Hippocampal formation (tissue), 2 donors: ENCODE measurements at places on chromosomes 1 and 21.

GRCh38 chr1:53643881-53644390 lies 95.0 kb downstream of the GLIS1 start:
- DNase-seq, result no peak

- DNase-seq, result no peak
Observed at GRCh38 chr1:201778279-201779065, 50.5 kb upstream of the IPO9 start.

DNA sequence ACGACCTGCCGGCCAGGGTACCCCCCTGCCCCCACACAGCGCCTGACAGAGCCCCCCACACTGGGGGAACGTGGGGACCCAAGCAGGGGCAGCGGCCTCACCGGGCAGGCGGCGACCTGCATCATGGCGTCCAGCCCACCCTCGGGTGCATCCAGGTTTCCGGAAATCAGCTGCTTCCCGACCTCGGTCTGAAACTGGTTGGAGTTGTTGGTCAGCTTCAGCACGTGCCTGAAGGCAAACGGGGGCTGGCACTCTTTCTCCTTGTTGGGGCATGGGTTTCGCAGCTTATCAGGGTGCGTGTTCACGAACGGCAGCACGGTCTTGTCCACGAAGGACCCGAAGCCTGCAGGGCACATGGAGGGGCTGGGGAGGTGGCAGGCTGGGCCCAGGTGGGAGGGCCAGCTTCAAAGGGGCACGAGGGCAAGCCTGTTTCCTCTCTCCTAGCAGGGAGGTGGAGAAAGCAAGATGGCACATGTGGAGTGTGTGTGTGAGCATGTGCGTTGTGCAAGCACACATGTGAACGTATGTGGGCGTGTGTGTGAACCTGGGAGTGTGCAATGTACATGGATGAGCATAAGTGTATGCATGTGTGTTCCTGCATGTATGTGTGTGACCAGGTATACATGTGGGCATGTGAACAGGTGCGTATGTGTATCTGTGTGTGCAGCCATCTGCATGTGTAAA lies 19.2 kb downstream of the ITGB2 start:
- no peak for DNase-seq

DNA sequence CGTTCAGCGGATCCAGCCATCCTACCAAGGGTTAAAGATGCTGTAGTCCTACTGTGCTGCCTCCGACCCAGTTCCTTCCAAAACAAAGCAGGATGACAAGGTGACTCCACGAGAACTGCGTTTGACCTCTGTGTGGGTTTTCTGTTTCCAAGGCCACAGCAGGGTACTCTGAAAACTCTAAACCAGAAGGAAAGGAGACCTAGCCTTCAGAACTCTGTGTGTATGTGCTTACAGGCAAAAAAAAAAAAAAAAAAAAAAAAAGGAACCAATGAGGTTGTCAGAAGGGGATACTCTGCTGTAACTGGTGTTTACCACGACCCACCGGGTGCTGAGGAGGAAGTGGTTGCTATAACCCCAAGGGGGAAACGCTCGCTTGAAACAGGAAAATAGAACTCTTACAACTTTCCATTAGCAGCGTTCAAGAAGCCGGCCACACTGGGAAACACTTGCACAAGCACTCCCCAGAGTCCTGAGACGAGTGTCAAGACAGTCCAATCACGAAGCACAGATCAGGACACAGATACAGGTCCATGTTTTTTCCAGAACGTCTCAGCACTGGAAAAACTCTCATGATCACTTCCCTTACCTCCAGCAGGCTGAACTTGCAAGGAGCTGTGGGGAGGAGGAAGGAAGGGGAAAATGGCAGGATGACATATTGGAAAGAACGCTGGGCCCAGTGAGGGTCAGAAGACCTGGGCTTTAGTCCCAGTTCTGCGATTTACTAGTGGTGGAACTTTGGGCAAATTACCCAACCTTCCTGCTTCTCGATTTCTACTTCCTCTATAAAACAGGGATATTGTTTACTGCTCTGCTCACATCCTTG lies 64.0 kb downstream of the ITPKB start:
- no peak for DNase-seq

- no peak for DNase-seq
Observed at GRCh38 chr1:59229138-59229537, 67.8 kb upstream of the FGGY start.

GRCh38 chr1:95168761-95169351 lies 51.7 kb downstream of the TLCD4 start:
- DNase-seq, result no peak

DNA sequence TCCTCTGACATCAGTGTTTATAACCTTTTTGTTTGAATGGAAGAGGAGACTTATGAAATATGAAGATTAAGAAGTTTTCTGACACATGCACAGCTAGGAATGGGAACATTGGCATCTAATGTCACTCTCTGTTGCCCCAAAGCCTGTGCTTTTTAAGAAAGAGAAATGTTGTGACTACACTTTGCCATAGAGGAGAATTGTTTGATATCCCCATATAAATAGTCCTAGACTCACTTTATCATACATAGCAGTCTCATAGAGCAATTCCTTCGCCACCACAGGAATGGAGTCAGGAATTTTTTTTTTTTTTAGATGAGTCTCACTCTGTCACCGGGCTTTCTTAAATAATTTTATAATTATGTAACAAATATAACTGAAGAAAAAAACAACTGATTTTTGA lies 1.5 kb downstream of the KRTAP21-3 start:
- no peak for DNase-seq

- peak; percentile 62 for DNase-seq
Observed at GRCh38 chr1:99737016-99737415, 29.4 kb downstream of the FRRS1 start.

GRCh38 chr1:152347116-152347728 lies 12.6 kb downstream of the FLG2 start:
- no peak for DNase-seq
